SW 1271 (cell line): ENCODE measurements at places on chromosomes 4 and X.
A peak's percentile ranks its signal among the peaks of the same experiment; 100 is the strongest.

DNA sequence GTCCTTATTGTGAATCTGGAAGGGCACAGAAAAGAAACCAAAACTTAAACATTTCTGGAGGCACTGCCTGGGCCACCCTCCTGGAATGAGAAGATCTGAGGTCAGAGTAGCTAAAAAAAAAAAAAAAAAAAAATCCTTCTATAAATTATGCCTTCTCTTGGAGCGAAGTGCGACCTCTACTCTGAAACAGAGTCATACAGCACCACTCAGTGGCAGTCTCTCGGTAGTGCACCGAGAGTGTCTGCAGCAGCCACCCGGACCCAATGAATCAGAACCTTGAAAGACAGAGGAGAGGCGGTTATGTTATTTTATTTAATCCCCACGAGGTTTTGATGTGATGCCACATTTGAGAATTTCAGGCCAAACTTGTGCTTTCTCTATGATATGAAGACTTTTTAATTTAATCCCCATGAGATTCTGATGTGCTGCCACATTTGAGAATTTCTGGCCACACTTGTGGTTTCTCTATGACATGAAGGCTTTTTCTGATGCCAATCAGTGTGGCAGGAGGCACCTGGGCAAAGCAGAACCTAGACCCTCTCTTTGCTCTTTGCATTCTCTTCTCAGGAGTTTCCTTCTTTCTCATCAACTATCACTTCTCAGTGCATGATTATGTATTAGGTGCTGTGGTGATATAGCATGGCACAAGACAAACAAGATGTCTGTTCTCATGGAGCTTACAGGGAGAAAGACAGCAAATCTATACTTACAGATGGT lies 5.6 kb upstream of the CT47C1 start:
- peak; percentile 1 for DNase-seq

DNA sequence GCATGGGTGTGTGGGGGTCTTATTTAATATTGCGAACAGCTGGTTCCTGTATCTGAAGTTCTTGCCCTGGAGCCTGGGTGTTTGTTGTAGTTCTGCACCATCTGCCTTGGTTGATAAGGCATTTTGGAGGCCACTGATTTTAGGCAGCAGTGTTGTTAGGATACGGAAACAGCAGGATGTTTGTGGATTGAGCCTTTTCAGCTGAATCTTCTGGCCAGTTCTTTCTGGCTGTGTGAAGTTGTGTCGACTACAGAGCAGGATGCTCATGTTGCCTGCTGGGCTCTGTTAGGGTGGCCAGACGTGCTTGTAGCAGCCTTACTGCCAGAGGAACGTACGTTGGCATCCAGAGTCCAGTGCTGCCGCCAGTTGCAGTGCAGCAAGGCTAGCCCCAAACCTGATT lies 134.2 kb downstream of the PTTG2 start:
- no peak for DNase-seq

DNA sequence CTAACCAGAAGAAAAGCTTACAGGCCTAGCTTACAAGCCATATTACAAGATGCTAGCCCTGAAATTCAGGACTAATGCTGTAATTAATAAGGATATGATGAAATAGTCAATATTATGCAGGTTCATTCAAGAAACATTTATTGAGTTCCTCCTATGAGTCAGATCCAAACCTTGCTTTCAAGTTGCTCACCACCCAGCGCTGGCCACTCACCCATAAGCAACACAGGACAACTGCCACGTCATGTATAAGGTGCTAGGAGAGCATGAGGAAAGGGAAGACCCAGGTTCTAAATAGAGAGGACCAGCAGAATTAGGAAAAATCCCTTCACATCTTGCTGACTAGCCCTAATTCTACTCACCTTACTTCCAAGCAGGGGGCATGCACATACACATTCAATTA lies 23.3 kb downstream of the MAML3 start:
- DNase-seq: no peak

GRCh38 chrX:39682778-39683177 lies 415.0 kb downstream of the BCOR start:
- peak; percentile 0 for DNase-seq

GRCh38 chr4:186400676-186401075 lies 134.7 kb downstream of the F11 start:
- no peak for DNase-seq

DNA sequence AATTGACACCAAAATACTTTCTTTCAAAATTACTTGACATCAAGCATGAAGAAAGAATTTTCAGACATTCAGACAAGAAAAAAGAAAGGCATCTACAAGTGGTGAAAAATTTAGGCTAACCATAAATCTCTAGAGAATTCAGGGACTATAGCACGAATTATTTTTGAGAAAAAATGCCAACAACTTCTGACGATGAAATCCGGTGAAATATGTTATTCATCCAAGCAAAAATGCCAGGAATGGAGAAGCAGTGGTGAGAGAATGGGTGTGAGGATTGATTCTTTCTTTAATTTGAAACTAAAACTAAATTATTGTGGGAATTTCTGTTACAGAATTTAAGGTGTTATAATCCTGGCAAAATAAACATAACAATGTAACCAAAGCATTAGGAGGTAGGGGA lies 69.4 kb upstream of the SORBS2 start:
- DNase-seq: no peak

DNA sequence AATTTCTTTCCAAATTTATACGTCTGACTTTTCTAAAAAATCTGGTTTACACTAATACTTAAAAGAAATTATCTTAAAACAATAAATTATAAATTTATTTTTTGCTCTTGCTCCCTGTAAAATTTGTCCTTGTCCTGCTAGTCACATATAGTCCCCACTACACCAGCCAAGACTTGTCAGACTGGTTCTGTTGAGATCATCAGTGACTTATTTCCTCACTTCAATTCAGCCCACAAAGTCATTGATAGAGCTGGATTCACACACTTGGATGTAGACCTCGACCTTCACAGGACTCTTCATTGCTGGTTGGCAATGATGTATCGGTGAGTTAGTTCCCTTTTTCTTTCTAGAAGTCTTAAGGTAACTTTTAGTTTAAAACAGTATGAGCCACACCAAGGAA lies at the start of gene TMPRSS11E:
Gene TMPRSS11E (plus strand): TSS at position 263 of the 400 bp plus-strand sequence. CDS start 50 bp downstream, at position 313.
- no peak for DNase-seq

DNA sequence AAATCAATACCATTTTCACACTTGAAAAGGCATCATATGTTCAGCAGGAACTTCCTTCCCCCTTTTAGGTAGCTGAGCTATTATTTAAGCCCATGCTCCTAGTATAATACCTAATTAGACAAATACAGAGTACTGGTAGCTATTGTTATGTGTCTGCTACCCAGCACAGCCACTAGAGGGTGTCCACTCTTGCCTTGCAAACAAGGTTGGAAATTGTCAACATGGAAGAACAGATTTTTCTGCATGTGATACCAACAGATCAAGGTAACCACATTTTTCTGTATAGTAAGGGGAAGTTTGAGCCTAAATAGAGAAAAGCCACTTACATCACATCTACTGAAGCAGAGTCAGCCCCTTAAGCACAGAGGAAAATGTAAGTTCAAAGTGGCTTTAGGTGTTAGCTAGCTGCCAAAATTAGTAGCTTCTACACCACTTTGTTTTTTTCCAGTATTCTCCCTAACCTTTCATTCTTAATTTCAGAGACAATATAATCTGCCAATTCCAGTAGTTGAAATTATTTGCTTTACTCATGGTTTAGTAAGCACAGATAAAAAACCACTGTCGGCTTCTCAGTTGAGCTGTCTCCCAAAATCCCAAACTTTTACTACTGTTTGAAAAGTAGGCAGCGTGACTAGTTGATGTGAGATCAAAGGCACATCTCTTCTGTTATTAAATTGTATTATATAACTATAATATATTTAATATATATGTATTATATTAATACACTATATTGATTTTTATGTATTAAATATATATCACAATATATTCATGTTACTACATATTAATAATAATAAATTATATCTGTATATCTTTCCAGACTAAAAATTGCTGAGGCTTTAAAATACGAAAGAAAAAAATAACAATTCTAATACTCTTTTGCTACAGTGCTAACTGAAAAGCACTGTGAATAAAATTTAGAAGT lies 38.2 kb downstream of the EDNRA start:
- no peak for DNase-seq

- DNase-seq: peak; percentile 25
These were observed 8.9 kb downstream of the FHIP1A start for GRCh38 chr4:151417766-151418376.

GRCh38 chr4:75249739-75250138 lies 264.5 kb downstream of the RCHY1 start:
- no peak for DNase-seq

- no peak for DNase-seq
These were observed 165.6 kb downstream of the PTTG2 start for GRCh38 chr4:38125816-38126215.

- no peak for DNase-seq
These were observed 167.6 kb upstream of the ANK2 start for GRCh38 chr4:112881842-112882241.

- DNase-seq: no peak
These were observed 285.0 kb downstream of the CHIC1 start for GRCh38 chrX:73847991-73848390.

DNA sequence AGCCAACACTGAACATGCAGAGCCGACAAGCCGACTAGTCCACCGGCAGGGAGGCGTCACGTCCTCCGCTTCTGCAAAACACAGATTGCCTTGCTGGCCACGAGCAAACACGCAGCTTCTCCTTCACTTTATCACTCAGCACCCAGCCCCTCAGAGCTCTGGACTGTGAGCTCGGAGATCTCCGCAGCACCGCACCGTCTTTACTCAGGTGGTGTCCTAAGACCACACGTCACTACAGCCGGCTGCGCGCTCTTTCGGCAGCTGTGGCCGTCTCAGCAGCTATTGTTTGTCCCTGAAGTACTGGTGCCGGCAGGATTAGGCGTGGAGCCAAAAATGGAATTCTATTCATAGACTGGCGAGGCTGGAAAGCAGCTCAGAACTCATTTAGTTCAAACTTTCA lies 72.0 kb downstream of the FAT1 start:
- no peak for DNase-seq

DNA sequence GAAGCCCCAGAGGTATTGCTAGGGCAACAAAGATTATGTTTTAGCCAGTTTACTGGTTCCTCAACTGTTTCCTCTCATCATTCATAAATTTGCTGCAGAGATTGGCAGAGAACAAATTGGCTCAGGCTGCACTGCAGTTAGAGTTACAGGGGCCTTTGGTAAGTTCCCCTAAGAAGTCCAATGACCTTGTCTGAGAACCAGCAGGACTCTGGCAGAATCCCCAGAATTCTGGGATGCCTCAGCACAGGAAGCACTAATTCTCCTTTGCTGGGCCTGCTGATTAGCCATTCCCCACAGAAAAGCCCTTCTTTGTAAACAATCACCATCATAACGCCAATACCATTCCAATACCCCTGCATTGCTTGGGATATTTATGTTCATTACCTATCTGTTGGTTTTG lies 151.3 kb downstream of the USP46 start:
- DNase-seq: no peak

DNA sequence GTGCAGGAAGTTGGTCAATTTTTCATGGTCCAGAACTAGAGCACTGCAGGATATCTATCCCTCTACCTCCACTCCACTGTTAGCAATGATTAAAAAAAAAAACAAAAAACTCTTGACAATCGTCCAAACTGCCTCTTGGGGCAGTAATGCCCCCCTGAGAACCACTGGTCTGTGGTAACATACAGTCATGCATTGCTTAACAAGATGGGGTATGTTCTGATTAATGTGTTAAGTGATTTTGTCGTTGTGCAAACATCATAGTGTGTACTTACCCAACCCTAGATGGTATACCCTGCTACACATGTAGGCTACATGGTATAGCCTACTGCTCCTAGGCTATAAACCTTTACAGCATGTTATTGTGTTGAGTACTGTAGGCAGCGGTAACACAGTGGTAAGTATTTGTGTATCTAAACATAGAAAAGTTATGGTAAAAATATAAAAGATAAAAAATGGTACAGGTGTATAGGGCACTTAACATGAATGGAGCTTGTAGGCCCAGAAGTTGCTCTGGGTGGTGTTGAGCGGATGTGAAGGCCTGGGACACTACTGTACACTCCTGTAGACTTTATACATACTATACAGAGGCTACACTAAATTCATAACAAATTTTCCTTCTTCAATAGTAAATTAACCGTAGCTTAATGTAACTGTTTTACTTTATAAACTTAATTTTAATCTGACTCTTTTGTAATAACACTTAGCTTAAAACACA lies 34.1 kb downstream of the ART3 start:
- DNase-seq: no peak

DNA sequence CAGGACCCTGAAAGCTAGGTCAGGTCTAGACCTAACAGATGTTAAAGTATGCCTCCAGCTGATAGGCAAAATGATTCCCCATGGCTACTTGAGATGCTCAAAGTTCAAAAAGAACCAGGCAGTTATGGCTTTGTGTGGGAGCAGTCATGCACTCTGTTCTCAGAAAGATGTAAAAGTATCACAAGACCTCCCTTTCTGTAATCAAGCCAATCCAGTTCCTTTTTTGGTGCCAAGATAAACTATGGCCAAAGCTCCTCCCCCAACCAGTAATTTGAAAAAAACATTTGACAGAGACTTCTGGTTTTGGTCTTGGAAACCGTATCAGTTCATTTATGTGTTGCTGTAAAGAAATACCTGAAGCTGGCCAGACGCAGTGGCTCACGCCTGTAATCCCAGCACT lies 340.9 kb downstream of the CHIC1 start:
- DNase-seq: no peak

DNA sequence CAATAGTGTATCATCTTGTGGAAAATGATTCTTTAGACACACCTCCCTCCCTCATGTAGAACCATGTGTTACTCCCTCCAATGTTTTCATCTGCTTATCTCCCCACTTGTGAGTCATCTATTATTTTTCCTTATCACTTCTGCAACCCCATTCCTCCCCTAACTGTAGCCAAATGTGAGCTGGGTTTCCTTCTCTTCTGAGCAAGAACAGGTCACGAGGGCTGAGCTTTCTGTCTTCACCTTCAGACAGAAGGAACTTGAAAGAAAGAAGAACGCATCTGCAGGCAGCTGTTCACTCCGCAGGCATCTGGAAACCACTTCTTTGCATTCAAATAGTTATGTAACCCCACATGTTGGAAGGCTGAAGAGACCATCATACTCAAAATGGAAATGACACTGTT lies 1.8 kb downstream of the PPP1R2C start:
- DNase-seq: no peak

DNA sequence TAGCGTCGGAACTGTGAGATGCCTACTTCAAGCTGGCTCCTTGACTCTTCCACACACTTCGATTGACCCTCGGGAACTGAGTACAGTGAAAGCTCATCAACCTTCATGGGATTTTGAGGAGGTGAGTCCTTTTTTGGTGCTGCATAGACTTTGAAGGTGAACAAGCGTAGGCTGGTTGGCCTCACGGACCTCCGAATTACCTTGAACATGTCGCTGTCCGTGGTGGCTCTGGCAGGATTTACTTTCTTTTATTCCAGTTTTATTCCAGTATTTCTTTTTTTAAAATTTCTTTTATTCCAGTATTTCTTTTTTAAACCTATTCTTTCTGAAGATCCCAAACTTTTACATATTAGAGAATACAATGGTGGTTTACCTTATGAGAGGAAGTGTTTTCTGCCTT lies 45.2 kb downstream of the YTHDC1 start:
- no peak for DNase-seq
